ENCODE measurements at places on chromosomes 3 and 15.

GRCh38 chr3:17782751-17783150 lies 40.3 kb upstream of the TBC1D5 start:
- DNase-seq, result no peak

DNA sequence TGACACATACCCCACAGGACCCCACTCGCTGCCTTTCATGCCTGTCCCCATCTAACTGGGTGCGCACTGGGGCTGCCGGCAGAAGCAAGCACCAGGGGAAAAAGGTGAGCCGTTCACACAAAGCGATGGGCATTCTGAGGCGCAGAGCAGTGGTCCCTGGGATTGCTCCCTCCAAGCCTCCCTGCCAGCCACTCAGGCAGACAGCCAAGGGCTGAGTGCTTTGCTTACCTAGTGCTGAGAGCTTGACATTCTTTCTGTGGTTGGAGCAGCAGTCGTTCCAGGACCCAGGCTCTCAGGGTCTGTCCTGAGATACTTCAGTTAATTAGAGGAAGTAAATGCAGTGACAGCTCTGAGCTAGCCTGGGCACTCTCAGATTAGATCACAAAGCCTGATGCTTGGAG lies 5.7 kb downstream of the ESYT3 start:
- DNase-seq, result no peak

DNA sequence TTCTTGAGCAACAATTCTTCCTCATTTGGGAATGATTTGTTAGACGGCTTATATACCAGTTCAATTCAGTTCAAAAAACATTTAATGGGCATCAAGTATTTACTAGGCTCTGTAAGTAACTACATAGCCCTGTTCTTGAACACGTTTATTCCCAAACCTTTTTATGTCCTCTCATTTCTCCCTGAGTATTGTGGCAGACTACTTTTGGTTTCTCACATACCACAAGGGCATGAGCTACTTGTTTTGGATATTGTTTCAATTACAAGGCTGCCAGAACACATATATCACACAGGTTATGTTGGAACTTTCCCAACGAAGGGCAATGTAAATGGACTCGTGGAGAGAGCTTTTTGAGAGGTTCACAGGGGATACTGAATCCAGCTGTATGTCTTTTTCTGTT lies 363.8 kb upstream of the NAALADL2 start:
- no peak for DNase-seq

DNA sequence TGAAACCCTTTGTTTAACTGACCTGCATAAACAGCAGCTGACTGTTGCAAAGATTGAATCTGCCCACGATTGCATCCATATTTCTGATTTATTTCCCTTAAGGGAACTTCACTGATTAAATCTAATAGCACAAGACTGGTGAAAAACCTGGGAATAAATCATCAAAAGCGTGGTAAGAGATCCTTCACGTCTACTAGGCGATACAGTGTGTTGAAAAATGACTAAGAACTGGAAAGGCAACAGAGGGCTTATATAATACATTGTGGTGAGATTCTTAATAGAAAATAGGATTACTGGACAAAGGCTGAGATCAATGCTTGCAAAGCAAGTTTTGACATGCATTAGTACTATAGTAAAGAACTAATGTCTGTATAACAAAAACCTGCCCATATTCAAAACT lies 49.0 kb downstream of the POLQ start:
- no peak for DNase-seq

DNA sequence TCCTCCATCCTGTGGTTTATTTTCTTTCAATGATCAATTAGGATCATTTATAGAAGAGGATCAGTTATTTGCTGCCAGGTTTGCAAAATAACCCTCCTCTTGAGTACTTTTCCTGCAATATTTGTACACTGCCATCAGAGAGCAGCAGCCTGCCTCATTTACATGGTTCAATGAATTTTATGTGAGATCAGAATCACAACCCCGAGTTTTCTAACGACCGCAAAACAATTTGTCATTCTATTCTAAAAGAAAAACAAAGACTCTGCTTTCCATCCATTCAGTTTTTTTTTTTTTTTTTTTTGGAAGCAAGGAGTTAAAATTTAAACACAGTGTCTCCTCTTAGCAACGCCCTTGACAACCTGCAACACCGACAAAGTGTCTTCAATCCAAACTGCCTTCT lies 146.9 kb downstream of the RAB11A start:
- no peak for DNase-seq

- DNase-seq, result no peak
Observed at GRCh38 chr3:47817609-47818008, 14.7 kb downstream of the DHX30 start.

- DNase-seq, result no peak
Observed at GRCh38 chr3:72520690-72521308, 327.4 kb downstream of the SHQ1 start.

Measured in aorta (tissue), 5 donors.